ENCODE measurements at places on chromosomes 11 and 22.

DNA sequence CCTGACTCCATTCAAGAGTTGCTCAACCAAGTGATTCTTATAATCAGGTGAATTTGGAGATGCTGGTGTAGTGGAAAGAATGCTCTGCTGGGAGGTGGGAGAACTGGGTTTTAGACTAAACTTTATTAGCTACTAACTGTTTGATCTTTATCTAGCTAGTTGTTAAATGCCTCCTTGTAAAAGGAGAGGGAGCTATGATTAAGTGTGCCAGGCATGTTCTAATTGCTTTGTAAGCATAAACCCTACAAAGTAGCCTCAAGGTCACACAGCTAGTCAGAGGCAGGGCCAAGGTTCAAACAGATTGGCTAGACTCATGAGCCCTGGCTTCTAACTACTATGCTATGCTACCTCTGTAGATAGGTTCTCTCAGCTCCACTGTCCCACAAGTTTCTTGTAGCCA lies 105.5 kb downstream of the NXPE2 start:
- DNase-seq = no peak

GRCh38 chr11:118763041-118763440 lies 27.9 kb downstream of the DDX6 start:
- DNase-seq = no peak

DNA sequence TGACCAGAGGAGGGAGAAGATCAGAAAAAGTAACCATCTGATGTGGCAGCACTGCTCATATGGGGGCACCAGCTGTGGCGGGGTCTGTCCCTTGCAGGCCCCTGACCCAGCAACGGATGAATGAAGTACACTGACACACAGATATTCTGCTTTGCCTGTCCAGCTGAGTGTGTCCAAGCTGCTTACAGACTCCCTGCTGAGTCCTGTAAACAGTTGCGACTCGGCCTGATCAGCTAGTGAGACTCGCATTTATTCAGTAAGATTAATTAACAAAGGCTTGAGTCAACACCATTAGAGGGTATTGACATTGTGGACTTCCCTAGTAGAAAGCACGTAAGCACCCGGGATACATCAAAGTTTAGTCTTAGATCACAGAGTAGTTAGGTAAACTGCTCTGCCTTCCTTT lies 15.3 kb upstream of the OR10D3 start:
- no peak for DNase-seq

DNA sequence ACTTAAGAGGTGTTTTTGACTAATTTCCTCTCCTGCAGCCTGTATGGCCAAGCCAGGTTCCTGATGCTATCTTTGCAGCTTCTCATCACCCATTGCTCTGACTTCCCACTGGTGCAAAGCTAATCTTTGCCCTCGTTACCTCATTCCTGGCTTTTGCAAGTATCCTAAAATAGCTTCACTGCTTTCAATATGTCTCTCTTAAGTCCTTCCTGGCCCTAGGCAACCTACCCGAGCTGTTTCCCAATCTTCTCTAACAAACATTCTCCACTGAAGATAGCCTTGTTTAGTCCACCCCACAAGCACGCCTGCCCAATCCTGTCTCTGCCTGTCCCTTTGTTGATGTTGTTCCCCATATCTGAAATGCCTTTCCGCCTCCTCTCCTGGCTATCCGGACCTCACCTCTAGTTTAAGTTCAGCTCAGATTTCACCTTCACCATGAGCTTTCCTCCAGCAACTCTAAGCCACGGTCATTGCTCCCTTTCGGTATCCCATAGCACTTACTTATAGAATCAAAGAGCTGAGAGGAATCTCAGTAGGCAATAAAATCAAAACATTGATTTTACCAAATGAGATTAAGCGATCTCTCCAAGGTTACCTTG lies 30.1 kb upstream of the CECR2 start:
- DNase-seq = no peak

Measured in anterior cingulate cortex (tissue), 58 donors.